A673 (cell line): ENCODE measurements at places on chromosomes 6 and 20. TPM values are rescaled to one million over a fixed set of nuclear protein-coding genes. Genes with fewer than 3 reads are reported as not detected.

DNA sequence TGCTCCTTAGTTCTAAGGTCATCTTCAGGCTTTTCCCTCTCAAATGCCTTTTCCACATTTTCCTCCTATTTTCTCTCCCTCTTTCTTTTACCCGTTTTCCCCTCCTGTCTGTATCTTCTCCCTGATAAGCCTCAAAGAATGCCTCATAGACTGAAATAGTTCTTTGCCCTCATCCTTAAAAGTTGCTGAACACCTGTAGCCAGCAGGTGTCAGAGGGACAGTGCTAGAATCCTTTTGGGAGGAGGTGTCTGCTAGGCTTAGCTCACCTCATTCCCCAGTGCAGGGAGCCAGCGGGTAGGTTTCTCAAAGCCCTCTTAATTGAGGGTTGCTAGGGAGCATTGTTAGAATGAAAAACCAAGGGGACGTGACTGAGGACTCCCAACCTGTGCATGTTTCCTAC is 204.0 kb downstream of the TSHZ2 start:
- no peak overlapping the region for H3K4me3 ChIP-seq
- H3K4me1 ChIP-seq: no peaks in the 10 kb centered on the region
- H3K27me3 ChIP-seq: no peaks in the 10 kb centered on the region
- no peak for DNase-seq
- no peaks in the 10 kb centered on the region for H3K36me3 ChIP-seq

DNA sequence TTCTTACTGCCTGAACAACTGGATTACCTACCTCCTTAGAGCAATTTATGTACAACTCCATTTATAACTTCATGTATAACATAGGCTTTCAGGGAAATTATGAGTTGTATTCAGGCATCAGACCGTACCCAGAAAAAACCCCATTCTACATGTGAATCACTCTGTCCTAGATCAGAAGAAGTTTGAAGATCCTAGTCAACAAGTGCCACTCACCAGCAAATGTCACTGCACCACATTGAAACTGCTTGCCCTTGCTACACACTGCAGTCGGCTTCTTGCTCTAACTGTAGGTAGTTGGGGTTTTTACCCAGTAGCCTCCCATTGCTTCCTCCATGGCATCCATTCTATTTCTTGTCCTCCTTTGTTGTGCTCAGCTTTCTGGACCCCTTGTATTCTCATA is 132.4 kb downstream of the DNAH8 start:
- H3K27ac ChIP-seq: no peak overlapping the region
- no peaks in the 10 kb centered on the region for H3K36me3 ChIP-seq
- no peak for DNase-seq
- no peaks in the 10 kb centered on the region for H3K4me1 ChIP-seq

GRCh38 chr6:37309046-37309445 is 44.7 kb upstream of the RNF8 start:
- no peak for DNase-seq
- H3K4me1 ChIP-seq: no peaks in the 10 kb centered on the region
- no peak overlapping the region for H3K27ac ChIP-seq
- no peaks in the 10 kb centered on the region for H3K27me3 ChIP-seq

GTSF1L gene
- not detected in 2 replicates for total RNA-seq

SMPD2 gene
- 8.6 and 11.6 TPM in 2 replicates for total RNA-seq

DNA sequence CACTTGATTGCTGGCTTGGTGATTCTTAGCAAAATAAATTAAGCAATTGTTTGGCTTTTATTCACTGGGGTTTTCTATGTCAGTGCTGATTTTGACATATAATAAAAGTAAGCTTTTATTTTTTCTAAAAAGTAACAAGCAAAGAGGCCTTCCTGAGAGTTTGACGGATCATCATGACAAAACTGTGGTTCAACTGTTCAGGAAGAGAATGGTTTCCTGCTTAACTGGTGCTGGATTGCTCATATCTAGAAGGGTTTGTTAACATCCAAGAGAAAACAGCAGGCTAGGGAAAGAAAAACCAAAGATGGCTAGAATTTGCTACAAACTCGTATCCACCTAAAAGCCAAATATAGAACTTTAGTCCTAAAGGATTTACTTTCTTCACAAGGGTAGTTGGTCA is 21.2 kb downstream of the SERPINB1 start:
- no peak for DNase-seq
- H3K4me1 ChIP-seq: no peaks in the 10 kb centered on the region
- no peak overlapping the region for H3K27ac ChIP-seq
- H3K27me3 ChIP-seq: no peaks in the 10 kb centered on the region
- no peaks in the 10 kb centered on the region for H3K36me3 ChIP-seq

GRCh38 chr20:11356061-11356460 is 561.6 kb upstream of the BTBD3 start:
- no peaks in the 10 kb centered on the region for H3K4me1 ChIP-seq
- no peaks in the 10 kb centered on the region for H3K27me3 ChIP-seq
- H3K27ac ChIP-seq: no peak overlapping the region
- H3K4me3 ChIP-seq: no peak overlapping the region
- H3K36me3 ChIP-seq: no peaks in the 10 kb centered on the region
- DNase-seq: no peak

GRCh38 chr20:42294976-42295375 is 676.8 kb upstream of the CHD6 start:
- H3K27me3 ChIP-seq: no peaks in the 10 kb centered on the region
- no peaks in the 10 kb centered on the region for H3K4me1 ChIP-seq
- no peak overlapping the region for H3K27ac ChIP-seq

TFAP2A gene
- 19.1 and 19.3 TPM in 2 replicates for total RNA-seq

- H3K27me3 ChIP-seq: peaks cover 11% of the 10 kb centered on the region
- no peaks in the 10 kb centered on the region for H3K4me1 ChIP-seq
- H3K4me3 ChIP-seq: no peak overlapping the region
- DNase-seq: no peak
- no peaks in the 10 kb centered on the region for H3K36me3 ChIP-seq
These were observed 456.9 kb upstream of the JAG1 start for GRCh38 chr20:11130554-11131166.

DNA sequence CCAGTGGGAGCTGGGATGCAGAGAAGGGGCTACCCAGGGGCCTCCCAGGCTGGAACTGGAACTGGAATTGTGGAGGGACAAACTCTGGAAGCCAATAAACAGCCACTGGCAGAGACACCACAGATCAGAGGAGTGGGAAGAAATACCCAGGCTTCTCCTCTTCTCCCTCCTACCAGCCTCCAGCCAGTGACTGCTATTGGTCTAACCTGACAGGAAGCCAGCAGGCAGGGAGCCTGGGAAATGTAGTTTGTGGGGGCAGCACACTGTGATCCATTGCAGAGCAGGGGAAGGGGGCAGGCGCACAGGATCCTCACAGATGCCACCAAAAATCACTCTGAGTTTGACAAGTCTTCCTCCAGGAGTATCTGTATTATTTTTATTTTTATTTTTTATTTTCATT is 12.1 kb upstream of the MLN start:
- H3K27me3 ChIP-seq: no peaks in the 10 kb centered on the region
- H3K4me3 ChIP-seq: no peak overlapping the region

OPRL1 gene
- 0.32 and 0.46 TPM in 2 replicates for total RNA-seq

SLC22A23 gene
- total RNA-seq: 6.2 TPM in 2 replicates

DNA sequence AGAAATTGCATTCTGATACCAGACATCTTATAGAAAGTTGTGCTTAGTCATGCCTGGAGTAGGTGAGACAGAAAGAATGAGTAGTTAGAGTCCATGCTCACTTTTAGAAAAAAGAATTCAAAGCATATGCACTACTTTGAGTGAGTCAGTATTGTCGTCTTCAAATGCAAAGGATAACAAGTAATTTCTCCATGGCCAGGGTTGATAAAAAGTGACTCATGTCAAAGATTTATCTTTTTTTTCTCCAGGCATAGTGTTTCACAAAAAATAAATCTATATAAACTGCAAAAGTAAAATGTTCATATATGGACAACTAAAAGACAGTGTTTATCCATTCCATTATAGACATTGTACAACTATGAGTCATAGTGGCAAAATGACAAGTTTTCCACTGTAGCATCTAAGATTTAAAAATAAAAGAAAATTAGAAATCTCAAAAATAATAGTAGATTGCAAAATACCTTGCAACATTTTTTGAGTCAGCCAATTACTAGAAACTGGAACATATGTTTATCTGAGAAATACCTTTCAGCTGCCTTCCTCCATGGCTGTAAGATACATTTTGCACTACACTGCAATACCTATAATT is 329.6 kb downstream of the GRIK2 start:
- peak; percentile 21 for DNase-seq
- H3K36me3 ChIP-seq: no peaks in the 10 kb centered on the region
- no peak overlapping the region for H3K4me3 ChIP-seq
- H3K27ac ChIP-seq: no peak overlapping the region
- no peaks in the 10 kb centered on the region for H3K27me3 ChIP-seq
- H3K4me1 ChIP-seq: peaks cover 3% of the 10 kb centered on the region

SNTA1 gene
- total RNA-seq: 4.4 and 7.5 TPM in 2 replicates

CCN2 gene
- total RNA-seq: 6.6 and 17.5 TPM in 2 replicates

TMEM74B gene
- 0.31 TPM in 1 of 2 replicates, not detected in the other for total RNA-seq

DNA sequence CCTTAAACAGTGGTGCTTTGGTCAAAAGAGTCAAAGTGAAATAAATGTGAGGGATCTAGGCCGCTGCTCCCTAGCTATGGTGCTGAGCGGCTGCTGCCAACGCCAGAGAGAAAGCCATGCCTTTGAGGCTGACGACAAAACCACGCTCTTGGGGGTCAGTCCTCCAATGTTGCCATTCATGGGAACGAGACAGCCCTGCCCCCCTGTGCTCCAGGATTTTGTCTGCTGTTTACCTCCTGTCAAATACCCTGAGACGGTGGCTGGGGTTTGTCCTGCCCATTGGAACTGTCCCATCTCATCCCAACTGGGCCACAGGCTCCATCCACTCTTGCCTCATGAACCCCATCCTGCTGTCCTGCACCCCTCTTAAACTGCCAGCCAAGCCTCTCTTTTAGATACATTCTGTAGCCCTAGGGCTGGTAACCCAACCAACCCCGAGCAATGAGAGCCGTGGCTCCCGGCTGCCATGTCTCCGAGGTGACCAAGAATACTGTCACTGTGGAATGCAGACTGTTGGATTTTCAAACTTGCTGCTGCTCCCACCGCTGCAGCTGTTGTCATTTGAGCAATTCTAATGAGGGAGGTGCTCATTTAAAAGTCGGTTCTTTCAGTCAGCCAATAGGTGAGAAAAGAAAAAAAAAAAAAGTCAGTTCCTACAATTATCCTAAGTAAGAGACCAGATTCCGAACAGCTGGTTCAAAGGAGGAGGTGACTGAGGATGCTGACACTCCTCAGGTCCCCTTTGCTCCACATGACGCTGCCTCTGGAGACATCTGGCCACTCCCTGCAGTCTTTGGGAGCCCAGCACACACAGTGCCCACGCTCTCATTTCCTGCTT is 73.1 kb upstream of the QKI start:
- no peaks in the 10 kb centered on the region for H3K4me1 ChIP-seq
- no peak overlapping the region for H3K4me3 ChIP-seq
- H3K27ac ChIP-seq: no peak overlapping the region
- no peaks in the 10 kb centered on the region for H3K27me3 ChIP-seq
- H3K36me3 ChIP-seq: no peaks in the 10 kb centered on the region

GRCh38 chr6:31970604-31971271 is 1.2 kb downstream of the DXO start:
- H3K27me3 ChIP-seq: no peaks in the 10 kb centered on the region
- H3K36me3 ChIP-seq: peaks cover 34% of the 10 kb centered on the region
- peaks cover 19% of the 10 kb centered on the region for H3K4me1 ChIP-seq
- peak overlapping the region; percentile 65 for H3K4me3 ChIP-seq
- DNase-seq: peak; percentile 22

DNA sequence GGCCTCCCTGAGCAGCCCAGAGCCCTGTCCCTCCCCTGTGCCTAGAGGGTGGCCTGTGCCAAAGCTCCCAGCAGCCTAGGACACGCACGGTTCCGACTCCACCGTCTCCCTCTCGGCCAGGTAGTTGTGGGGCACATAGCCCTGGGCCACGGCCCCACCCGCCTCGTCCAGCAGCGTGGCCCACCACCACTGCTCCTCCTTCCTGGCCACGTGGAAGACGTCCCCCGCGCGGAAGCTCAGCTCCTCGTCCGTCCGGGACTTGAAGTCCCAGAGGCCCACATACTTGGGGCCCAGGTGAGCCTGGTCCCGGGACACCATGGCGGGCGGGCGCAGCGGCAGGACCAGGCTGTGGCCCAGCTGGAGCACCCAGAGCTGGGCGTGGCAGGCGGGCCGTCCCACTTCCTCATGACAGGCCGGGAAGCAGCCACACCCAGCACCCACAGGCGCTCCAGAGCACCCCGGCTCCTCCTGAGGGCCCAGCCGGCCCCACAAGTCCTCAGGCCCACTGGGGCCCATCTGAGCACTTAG is at the start of gene PTK6:
TSS of gene PTK6 (minus strand) at position 380 of the 528 bp plus-strand sequence. CDS start at position 318, 62 bp downstream.
- H3K4me1 ChIP-seq: peaks cover 5% of the 10 kb centered on the region
- no peaks in the 10 kb centered on the region for H3K36me3 ChIP-seq
- H3K27me3 ChIP-seq: no peaks in the 10 kb centered on the region
- H3K27ac ChIP-seq: no peak within 1 kb of the TSS

- H3K4me3 ChIP-seq: no peak overlapping the region
- no peak for DNase-seq
- peaks cover 17% of the 10 kb centered on the region for H3K4me1 ChIP-seq
- no peaks in the 10 kb centered on the region for H3K36me3 ChIP-seq
- no peaks in the 10 kb centered on the region for H3K27me3 ChIP-seq
- H3K27ac ChIP-seq: no peak overlapping the region
These were observed 126.5 kb downstream of the WDR27 start for GRCh38 chr6:169575365-169575764.

- no peak overlapping the region for H3K4me3 ChIP-seq
- H3K4me1 ChIP-seq: no peaks in the 10 kb centered on the region
These were observed 80.7 kb downstream of the ANKRD60 start for GRCh38 chr20:58147628-58148370.

- H3K4me3 ChIP-seq: no peak overlapping the region
- no peaks in the 10 kb centered on the region for H3K36me3 ChIP-seq
These were observed 81.5 kb downstream of the CEBPB start for GRCh38 chr20:50272030-50272723.

GRCh38 chr20:17570347-17571152 is 675 bp downstream of the DSTN start:
- peaks cover 11% of the 10 kb centered on the region for H3K4me1 ChIP-seq
- peak; percentile 70 for DNase-seq
- peak overlapping the region; percentile 89 for H3K27ac ChIP-seq
- no peaks in the 10 kb centered on the region for H3K36me3 ChIP-seq
- no peaks in the 10 kb centered on the region for H3K27me3 ChIP-seq
- peak overlapping the region; percentile 86 for H3K4me3 ChIP-seq

BPIFA2 gene
- not detected in 2 replicates for total RNA-seq

GRCh38 chr20:47035026-47035590 is 140.5 kb downstream of the EYA2 start:
- H3K27me3 ChIP-seq: no peaks in the 10 kb centered on the region
- no peak for DNase-seq
- no peak overlapping the region for H3K27ac ChIP-seq
- no peak overlapping the region for H3K4me3 ChIP-seq
- H3K4me1 ChIP-seq: no peaks in the 10 kb centered on the region
- no peaks in the 10 kb centered on the region for H3K36me3 ChIP-seq
